Neural progenitor cell (in vitro differentiated cells): ENCODE measurements at places on chromosomes 16 and 17. TPM values are rescaled to one million over a fixed set of nuclear protein-coding genes. Genes with fewer than 3 reads are reported as not detected.

The TNRC6C gene
- 11.4 and 14.9 TPM in 2 replicates for total RNA-seq

The MAP2K6 gene
- 57.2 and 101 TPM in 2 replicates for total RNA-seq

The CRYM gene
- total RNA-seq = 0.36 and 1.3 TPM in 2 replicates

The GRIN2A gene
- 1.6 and 1.8 TPM in 2 replicates for total RNA-seq

The ZG16B gene
- total RNA-seq = not detected in 2 replicates

The NPIPA5 gene
- total RNA-seq = 0.87 TPM in 1 of 2 replicates, not detected in the other

The SLFN14 gene
- not detected in 2 replicates for total RNA-seq

The NOD2 gene
- total RNA-seq = 0.22 TPM in 1 of 2 replicates, not detected in the other

The SDF2 gene
- 34.3 and 62.7 TPM in 2 replicates for total RNA-seq

DNA sequence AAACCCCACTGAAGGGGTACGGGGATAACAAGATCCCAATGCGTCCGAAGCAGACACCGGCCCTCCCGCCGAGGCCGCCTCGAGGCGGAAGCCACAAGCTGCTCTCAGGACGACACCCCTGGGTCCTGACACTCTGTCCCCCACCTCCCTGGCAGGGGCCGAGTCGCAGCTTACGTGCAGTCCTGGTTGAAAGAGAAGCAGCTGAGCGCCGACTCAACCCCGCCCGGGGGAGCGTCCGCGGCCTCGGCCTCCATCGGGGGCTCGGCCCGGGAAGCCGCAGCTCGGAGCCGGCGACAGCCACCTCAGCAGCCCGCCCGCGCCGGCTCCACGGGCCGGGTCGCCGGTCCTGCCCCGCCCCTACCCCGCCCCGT lies at the start of gene WIPI1:
Gene WIPI1 (minus strand): TSS at position 329 of the 371 bp plus-strand sequence. CDS start 75 bp downstream, at position 254.
- peaks cover 17% of the 10 kb centered on the region for H3K27me3 ChIP-seq
- H3K4me3 ChIP-seq = peak within 1 kb of the TSS; percentile 71
- H3K36me3 ChIP-seq = no peaks in the 10 kb centered on the region
- no peak within 1 kb of the TSS for H3K27ac ChIP-seq
- no peak for DNase-seq

GRCh38 chr17:68710976-68711375 lies 109.8 kb upstream of the FAM20A start:
- no peak for DNase-seq
- no peaks in the 10 kb centered on the region for H3K4me1 ChIP-seq
- H3K36me3 ChIP-seq = no peaks in the 10 kb centered on the region
- no peak overlapping the region for H3K27ac ChIP-seq
- H3K4me3 ChIP-seq = no peak overlapping the region
- H3K27me3 ChIP-seq = no peaks in the 10 kb centered on the region

GRCh38 chr17:81251094-81251708 lies 12.1 kb downstream of the NDUFAF8 start:
- H3K4me3 ChIP-seq = no peak overlapping the region
- no peak overlapping the region for H3K27ac ChIP-seq
- peaks cover 5% of the 10 kb centered on the region for H3K4me1 ChIP-seq
- H3K27me3 ChIP-seq = no peaks in the 10 kb centered on the region
- no peak for DNase-seq
- no peaks in the 10 kb centered on the region for H3K36me3 ChIP-seq

- H3K4me1 ChIP-seq = no peaks in the 10 kb centered on the region
- no peak for DNase-seq
- peaks cover 5% of the 10 kb centered on the region for H3K27me3 ChIP-seq
- H3K36me3 ChIP-seq = no peaks in the 10 kb centered on the region
Observed at GRCh38 chr16:73125850-73126524, 78.1 kb upstream of the ZFHX3 start.

DNA sequence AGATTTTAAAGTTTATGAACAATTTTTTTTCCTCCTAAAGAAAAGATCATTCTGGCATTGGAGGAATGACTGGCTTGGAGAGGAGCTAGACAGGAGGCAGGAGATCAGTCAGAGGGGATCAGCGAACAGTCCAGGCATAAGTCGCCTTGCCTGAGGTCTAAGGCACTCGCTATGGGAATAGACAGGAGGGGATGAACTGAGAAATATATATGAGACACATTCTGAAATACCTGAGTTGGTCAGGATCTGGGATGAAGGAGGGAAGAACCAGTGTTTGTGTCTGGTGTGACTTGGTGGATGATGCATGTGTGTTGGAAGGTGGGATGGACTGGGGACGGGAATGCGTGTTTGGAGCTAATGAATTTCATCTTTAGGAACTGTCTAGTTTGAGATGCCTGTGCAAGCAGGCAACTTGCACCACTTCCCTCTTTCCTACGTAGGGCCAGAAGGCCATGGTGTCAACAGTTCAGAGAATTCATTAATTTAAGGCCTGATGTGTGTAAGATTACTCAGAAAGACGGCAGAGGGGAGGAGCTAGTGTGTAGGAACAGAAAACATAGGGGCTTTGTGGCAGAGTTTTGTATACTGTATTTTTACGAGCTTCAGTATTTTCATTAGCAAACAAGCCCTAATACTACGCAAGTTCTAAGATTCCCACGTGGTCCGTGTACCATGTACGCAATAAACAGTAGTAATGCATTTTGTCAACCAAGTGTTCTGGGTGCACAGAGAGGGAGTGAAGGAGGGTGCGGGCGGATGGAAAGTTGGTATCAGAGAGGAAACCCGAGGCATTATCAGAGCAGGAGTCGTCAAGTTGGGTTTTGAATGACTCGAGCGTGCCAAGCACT lies 825 bp downstream of the HEATR6 start:
- peaks cover 12% of the 10 kb centered on the region for H3K4me1 ChIP-seq
- DNase-seq = peak; percentile 10
- H3K27ac ChIP-seq = no peak overlapping the region
- H3K27me3 ChIP-seq = no peaks in the 10 kb centered on the region
- H3K4me3 ChIP-seq = peak overlapping the region; percentile 94

DNA sequence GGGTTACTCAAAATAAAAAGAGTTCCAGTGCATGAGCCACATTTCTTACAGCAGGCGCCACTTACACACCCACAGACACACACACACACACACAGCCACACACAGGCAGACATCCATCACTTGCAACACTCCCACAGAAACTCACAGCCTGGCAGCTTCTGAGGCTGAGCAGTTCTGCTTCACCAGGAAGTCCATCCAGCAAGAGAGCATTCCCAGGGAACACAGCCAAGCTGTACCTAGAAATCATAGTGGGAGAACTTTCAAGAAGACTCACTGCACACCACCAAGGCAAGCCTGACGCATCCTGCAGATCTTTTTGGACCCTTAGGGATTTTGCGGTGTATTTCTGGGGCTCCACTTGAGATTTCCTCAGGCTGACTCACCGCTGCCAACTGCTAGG lies 140.9 kb upstream of the WSB1 start:
- H3K4me3 ChIP-seq = no peak overlapping the region
- H3K27ac ChIP-seq = no peak overlapping the region
- no peak for DNase-seq

DNA sequence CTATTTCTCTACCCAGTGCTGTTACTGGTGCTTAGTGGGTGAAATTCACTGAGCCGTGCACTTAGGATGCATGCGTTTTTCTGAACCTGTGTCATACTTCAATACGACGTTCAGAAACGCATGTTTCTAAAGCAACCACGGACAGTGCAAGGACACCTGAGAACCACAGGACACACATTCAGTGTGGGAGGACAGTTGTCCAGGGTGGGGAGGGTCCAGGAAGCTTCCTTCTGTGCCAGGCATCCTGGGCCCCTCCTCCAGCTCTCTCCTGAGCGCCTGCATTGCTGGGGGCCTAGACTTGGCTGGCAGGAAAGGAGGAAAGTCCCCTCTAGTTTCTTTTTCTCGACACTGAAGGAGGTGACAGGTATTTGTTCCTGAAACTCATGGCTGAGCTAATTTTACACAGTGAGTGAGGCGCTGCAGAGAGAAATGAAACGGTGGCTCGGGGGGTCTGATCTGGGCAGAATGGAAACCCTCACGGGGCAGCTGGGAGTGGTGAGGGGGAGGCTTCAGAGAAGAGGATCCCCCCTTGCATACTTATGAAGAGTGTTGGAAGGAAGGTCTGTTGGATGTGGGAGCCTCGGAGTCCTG lies 89.9 kb downstream of the IRF8 start:
- H3K27ac ChIP-seq = no peak overlapping the region
- DNase-seq = no peak
- H3K4me1 ChIP-seq = peaks cover 12% of the 10 kb centered on the region
- H3K36me3 ChIP-seq = no peaks in the 10 kb centered on the region

DNA sequence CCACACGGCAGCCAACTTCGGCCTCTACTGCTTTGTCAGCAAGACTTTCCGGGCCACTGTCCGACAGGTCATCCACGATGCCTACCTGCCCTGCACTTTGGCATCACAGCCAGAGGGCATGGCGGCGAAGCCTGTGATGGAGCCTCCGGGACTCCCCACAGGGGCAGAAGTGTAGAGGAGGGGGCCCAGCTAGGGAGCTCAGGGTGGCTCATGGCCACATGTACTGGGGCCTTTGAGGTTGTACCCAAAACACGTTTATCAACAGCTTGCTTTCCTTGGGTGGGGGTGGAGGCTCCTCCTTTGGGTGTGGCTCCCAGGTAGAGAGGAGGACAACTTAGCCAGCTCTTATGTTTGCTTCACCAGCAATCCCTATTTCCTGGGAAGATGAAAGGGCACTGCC lies 5.1 kb downstream of the GPR142 start:
- H3K36me3 ChIP-seq = no peaks in the 10 kb centered on the region
- H3K4me1 ChIP-seq = peaks cover 15% of the 10 kb centered on the region
- no peak for DNase-seq
- no peak overlapping the region for H3K4me3 ChIP-seq
- H3K27ac ChIP-seq = no peak overlapping the region

- no peaks in the 10 kb centered on the region for H3K27me3 ChIP-seq
- no peak overlapping the region for H3K4me3 ChIP-seq
- no peaks in the 10 kb centered on the region for H3K36me3 ChIP-seq
Observed at GRCh38 chr17:83193336-83194185, 114.2 kb downstream of the METRNL start.

- no peak overlapping the region for H3K27ac ChIP-seq
- H3K4me1 ChIP-seq = peaks cover 16% of the 10 kb centered on the region
- no peaks in the 10 kb centered on the region for H3K27me3 ChIP-seq
- DNase-seq = peak; percentile 48
Observed at GRCh38 chr16:57834936-57835335, 32.6 kb upstream of the KIFC3 start.

GRCh38 chr17:27320222-27320560 lies 26.3 kb downstream of the WSB1 start:
- peaks cover 9% of the 10 kb centered on the region for H3K36me3 ChIP-seq
- H3K4me3 ChIP-seq = no peak overlapping the region
- DNase-seq = no peak

DNA sequence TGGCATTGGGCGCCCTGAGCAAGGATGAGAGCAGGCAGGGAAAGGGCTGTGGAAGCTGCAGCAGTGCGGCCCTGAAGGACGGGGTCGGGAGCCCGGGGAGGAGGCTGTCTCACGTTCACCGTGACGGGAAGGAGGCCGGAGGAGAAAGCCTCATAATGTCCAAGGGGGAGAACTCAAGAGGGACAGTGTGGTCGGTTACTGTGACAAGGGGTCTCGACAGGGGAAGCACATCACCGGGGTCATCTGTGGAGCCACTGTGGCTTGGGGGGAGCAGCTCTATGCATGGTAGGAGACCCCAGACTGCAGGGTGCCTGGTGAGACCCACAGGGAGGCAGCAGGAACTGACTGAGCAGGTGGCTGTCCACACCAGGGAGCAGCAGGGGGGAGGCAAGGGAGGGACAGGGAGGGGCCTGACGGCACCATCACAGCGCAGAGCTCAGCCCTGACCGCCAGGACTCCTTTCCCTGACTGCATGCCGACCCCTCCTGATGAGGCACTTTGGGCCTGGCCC lies 154.6 kb upstream of the CHMP6 start:
- no peak overlapping the region for H3K4me3 ChIP-seq
- no peaks in the 10 kb centered on the region for H3K27me3 ChIP-seq
- no peaks in the 10 kb centered on the region for H3K36me3 ChIP-seq
- DNase-seq = no peak

- no peaks in the 10 kb centered on the region for H3K4me1 ChIP-seq
- H3K27ac ChIP-seq = no peak overlapping the region
- no peak overlapping the region for H3K4me3 ChIP-seq
- no peak for DNase-seq
Observed at GRCh38 chr16:62079236-62079635, 43.0 kb upstream of the CDH8 start.

- H3K4me1 ChIP-seq = no peaks in the 10 kb centered on the region
- H3K27me3 ChIP-seq = no peaks in the 10 kb centered on the region
- no peaks in the 10 kb centered on the region for H3K36me3 ChIP-seq
- H3K27ac ChIP-seq = no peak overlapping the region
- H3K4me3 ChIP-seq = no peak overlapping the region
- no peak for DNase-seq
Observed at GRCh38 chr17:10149573-10150399, 48.6 kb downstream of the GAS7 start.
